ENCODE measurements at places on chromosomes 16 and 17. TPM values are rescaled to one million over a fixed set of nuclear protein-coding genes. Genes with fewer than 3 reads are reported as not detected.

DNA sequence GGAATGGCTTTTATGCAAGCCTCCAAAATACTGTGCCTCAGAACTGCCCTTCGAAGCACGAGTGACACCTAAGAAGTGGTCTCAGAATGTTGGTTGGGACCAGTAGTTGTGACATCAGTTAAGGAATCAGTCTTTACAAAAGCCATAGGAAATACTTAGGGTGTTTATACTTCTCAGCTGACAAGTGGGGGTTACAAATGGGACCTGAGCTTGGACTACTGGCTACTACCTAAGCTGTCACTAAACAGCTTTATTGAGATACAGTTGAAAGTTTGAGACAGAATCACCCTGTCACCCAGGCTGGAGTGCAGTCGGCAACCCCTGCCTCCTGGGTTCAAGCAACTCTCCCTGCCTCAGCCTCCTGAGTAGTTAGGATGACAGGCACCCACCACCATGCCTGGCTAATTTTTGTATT is 5.0 kb downstream of the RPL19 start:
- no peak for DNase-seq

GRCh38 chr17:40949418-40949817 is 12.0 kb upstream of the KRT23 start:
- DNase-seq, result no peak

DNA sequence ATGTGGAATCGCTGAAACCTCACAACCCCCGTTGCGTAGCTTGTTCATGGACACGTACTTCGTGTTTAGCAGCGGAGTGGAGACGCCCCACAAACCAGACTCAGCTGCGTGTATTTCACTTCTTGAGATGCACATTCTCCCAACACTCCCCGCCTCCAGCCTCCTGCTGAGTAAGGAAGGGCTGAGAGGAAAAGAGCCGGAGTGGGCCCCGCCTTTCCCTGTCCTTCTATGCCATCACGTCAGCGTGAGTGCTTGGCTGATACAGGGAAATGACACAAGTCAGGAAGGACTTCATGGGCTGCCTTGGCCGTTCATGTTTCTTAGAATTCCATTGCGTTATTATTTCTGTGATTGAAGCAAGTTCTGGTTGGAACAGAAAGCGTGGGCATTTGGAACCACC is 68.6 kb upstream of the CBX4 start:
- peak; percentile 31 for DNase-seq

The KRT36 gene
- not detected for total RNA-seq

The GJD3 gene
- not detected for total RNA-seq

The LGALS9C gene
- not detected for total RNA-seq

The SLC5A11 gene
- not detected for total RNA-seq

All from Daoy (cell line).